ENCODE measurements at places on chromosomes 16 and 17.

- no peak for DNase-seq
These were observed 204.1 kb downstream of the COPRS start for GRCh38 chr17:31654936-31655335.

DNA sequence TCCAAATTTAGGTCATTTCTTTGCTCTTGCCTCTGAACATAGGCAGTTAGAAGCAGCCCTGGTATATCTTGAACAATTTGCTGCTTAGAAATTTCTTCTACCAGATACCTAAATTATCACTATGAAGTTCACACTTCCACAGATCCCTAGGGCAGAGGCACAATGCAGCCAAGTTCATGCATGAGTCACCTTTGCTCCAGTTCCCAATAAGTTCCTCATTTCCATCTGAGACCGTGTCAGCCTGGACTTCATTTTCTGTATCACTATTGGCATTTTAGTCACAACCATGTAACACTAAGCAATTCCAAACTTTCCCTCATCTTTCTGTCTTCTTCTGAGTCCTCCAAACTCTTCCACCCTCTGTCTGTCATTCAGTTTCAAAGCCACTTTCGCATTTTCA, 45.0 kb downstream of the KCNJ16 start:
- no peak for DNase-seq

GRCh38 chr16:820748-821147, 20.2 kb upstream of the GNG13 start:
- no peak for DNase-seq

DNA sequence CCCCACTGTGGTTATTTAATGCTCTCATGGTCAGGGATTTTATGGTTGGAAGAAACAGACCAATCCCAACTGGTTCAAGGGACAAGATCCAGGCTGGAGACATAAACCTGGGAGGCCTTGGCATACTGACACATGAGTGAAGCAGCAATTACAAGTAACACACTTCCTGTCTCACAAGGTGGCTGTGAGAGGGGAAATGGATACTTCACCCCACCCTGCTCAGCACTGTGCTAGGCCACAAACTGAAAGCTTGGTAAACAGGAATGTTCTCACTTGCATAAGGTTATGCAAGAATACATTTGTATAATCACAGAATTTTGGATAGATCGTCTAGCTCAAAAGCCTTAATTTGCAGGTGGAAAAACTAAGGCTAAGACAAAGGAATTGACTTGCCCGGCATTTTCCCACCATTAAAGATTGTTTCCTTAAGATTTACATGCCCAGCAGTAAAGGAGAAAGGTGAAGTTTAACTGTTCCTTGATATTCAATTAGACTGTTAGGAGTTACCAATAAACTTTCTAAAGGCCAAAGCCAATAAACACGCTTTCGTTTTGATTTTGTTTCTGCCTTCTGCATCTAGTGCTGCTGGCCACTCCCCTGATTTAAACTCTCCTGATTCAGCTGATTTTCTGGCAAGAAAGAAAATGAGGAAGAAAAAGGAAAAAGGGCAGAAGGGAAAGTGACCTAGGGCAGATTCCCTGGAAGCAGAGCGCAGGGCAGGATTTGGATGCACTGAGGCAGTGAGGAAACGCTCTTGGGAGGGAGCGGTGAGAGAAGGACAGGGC, 215.6 kb upstream of the CDH5 start:
- peak; percentile 49 for DNase-seq

- no peak for DNase-seq
These were observed 60.4 kb downstream of the STH start for GRCh38 chr17:46059486-46059885.

GRCh38 chr16:22614271-22614947, 103.7 kb downstream of the NPIPB5 start:
- no peak for DNase-seq

GRCh38 chr16:4477966-4478365, 1.8 kb downstream of the HMOX2 start:
- DNase-seq, result peak; percentile 55

DNA sequence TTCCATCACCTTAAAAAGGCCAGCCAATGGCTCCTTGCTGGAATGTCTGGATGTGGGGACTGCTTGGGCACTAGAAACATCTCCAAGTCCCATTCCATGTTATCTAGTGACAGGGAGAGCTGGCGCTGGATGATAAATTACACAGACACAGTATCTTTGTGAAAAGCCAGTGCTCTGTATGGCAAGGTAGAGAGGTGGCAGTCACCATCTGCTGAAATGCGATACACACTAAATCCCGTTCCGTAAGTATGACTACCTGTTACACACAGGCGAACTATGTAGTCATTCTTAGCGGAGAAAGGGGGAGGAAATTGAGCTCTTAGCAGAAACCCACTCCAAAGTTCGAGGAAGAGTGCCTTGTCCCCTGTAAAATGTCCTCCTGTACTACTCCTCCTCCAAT, 81.0 kb upstream of the MYOCD start:
- DNase-seq, result no peak

GRCh38 chr16:15686287-15686686, 36.2 kb downstream of the NDE1 start:
- DNase-seq, result no peak

DNA sequence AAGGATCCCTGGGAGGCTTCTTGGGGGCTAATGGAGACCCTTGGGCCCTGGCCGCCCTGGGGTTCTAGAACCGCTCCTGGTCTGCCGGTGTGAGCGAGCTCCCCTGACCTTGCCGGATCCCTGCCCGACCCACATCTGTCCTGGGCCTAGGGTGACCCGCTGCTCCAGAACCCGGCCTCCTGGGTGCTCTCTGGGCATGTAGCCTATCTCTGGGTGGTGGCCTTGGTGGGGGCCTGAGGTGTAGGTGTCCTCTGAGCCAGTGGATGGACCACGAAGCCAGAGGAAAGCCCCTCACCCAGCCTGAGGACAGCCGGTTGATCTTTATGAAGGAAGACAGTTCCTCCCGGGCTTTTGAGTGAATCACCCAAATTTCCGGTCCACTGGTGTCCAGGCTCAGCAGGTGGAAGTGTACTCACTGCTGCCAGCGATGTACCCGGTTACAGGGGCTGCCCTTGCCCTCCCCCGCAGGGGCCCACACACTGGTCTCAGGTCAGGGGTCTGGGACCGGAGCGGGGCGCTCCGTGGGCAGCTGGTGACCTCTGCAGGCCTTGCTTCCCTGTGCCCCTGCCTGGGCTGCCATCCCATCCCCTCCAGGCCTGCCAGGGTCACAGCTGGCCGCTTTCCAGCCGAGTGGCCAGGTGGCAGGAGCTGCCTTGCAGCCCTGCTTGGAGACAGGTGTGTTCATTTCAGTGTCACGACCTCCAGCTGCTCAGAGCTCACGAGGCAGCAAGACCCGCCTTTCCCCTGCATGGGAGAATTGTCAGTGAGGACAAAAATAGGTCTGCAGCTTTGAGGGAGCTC, 10.5 kb upstream of the GSE1 start:
- DNase-seq, result no peak
